ENCODE measurements at places on chromosomes 7 and 10.

GRCh38 chr10:78451592-78451991 lies 417.9 kb downstream of the RPS24 start:
- no peak for DNase-seq

DNA sequence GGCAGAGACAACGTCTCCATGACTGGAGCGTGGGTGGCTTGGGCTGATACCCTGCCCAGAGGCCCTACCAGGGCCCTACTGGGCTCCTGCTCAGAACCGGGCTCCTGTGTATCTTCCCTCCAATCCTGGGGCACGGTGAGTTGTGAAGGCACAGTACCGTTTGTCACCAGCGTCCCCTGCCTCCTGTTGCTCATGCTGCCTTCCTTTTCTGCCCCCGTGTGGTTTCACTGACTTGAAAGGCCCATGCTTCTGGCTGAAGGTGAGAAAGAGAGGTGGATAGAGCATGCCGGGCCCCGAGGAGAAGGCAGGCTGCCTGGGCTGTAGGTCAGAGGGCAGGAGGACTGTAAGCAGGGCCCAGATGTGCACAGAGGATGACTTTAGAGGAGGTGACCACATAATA lies 9.1 kb upstream of the DMBT1 start:
- no peak for DNase-seq

DNA sequence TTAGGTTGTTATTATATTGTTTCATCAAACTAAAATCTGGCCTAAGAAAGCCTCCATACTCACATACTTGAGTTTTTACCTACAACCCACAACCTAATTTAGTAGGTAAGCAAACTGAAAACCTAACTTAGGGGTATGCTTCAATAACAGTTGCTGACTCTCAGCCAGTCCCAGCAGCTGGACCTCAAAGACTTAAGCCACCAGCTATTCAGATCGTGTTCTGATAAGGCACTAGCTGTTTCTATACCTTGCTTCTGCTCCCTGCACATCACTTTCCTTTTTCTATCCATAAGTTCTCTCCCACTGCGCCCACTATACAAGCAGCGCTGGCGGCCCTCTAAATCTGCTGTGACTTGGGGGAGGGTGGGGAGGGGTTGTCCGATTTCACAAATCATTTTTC lies 42.3 kb downstream of the SUGCT start:
- no peak for DNase-seq

GRCh38 chr10:96380821-96381220 lies 22.0 kb upstream of the OPALIN start:
- no peak for DNase-seq

- no peak for DNase-seq
Observed at GRCh38 chr7:112497481-112497880, 16.7 kb downstream of the LSMEM1 start.

GRCh38 chr7:50558294-50559053 lies 6.7 kb downstream of the DDC start:
- DNase-seq: no peak

GRCh38 chr10:92038949-92039348 lies 115.4 kb downstream of the BTAF1 start:
- DNase-seq: no peak

DNA sequence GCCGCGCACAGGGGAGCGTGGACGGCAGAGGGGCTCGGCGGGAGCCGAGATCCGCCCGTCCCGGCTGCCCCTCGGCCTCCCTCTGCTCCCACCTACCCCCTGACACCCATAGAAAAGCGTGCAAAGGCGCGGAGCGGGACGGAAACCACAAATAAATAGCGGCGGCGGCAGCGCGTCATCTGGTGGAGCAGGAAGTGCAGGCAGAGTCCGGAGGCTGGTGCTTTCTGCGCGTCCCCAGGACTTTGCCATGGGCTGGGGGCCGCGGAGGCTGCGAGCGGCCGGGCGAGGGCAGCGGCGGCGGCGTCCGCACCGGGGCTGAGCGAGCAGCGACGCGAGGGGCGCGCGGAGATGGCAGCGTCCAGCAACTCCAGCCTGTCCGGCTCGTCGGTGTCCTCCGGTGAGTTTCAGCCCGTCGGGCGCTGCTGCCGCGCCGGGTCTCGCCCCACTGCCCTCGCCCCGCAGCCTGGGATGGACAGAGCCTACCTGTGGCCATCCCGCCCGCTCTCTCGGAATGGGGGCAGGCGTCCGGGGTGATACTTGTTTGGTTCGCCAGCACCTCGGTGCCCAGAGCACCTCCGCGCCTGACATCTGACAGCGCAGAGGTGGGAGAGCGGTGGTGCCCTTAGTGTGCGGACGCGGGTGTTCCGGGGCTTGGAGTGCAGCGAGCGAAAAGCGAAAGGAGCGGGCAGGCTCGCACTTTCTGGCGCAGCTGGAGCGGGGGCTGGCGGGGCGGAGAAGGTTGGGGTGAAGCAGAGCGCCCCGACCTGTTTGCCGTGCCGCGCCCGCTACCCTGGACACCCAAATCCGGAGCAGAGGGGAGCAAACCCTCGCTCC lies at the start of gene CHN2:
Gene CHN2, plus strand, starts transcription at position 182 of the 834 bp plus-strand sequence.
- DNase-seq: no peak

- DNase-seq: no peak
Observed at GRCh38 chr7:78363866-78364265, 565.3 kb downstream of the PHTF2 start.

DNA sequence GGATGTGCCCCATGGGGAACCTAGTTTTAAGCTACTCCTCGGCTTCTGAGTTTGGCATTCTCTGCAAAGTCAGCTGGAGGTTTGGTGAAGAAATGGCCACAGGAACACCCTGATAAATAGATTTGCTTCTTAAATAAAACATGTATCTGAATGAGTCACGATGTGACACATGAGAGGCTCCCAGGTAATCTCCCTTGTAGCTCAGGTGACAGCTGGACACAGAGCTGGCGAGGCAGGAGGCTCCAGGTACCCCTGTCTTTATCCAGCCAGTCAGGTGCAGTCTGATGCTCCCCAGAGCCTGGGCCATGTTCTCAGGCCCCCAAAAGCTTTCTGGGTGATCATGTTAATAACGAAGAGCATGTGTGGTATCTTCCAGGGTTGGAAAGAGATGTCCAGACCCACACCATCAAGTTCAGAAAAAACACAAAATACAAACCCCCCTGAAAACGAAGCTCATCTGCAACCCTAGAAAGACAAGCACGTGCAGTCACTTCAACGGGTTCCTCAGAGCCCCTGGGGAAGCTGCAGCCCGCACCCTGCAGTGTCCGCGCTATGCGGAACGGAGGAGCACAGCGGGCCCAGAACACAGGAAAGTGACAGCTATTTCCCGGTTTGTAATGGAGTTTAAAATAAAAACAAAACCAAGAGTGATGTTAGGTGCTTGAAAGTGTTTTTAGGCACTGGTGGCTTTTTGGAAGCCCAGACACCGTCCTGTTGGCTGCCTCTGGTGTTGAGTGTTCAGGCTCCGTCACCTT lies 69.4 kb downstream of the ZRANB1 start:
- no peak for DNase-seq

- DNase-seq: no peak
Observed at GRCh38 chr7:8042796-8043535, 74.4 kb downstream of the GLCCI1 start.

GRCh38 chr10:69290993-69291392 lies 12.7 kb downstream of the HK1 start:
- DNase-seq: no peak

DNA sequence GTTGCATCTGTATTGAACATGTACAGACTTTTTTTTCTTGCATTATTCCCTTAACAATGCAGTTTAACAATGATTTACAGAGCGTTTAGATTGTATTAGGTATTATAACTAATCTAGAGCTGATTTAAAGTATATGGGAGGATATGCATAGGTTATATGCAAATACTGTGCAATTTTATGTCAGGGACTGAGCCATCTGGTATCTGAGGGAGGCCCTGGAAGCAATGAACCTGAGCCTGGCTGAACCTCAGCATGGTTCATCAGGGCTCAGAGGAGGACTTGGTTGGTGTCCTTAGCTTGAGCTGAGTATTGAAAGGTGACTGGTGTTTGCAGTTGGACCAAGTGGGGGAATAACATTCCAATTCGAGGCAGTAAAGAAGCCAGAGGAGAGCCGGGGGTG lies 4.8 kb downstream of the ADCK2 start:
- DNase-seq: no peak

DNA sequence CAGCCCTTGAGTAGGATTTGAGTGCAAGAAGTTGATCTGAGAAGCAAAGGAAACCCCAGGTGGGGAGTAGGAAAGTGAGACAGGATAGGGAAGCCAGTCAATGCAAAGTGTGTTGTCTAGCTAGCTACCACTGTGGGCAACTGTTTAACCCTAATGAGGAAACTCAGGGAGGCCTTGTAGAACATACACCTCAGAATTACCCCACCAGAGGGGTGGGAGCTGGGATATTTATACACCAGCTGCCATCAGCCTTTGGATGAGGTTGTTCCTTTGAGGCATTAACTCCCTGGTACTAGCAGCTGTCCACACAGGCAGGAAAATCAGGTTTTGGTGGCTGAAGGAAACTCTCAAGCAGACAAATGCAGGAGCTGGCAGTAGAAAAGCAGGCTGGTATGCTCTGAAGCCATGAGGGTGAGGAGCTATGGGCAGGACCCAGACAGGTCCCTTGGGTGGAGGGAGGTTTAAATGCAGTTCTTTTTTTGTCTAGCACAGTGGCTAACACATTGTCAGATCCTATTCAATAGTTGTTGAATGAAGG lies 60.1 kb upstream of the ARID5B start:
- no peak for DNase-seq

- DNase-seq: no peak
Observed at GRCh38 chr7:72334066-72334465, 78.1 kb downstream of the CALN1 start.

DNA sequence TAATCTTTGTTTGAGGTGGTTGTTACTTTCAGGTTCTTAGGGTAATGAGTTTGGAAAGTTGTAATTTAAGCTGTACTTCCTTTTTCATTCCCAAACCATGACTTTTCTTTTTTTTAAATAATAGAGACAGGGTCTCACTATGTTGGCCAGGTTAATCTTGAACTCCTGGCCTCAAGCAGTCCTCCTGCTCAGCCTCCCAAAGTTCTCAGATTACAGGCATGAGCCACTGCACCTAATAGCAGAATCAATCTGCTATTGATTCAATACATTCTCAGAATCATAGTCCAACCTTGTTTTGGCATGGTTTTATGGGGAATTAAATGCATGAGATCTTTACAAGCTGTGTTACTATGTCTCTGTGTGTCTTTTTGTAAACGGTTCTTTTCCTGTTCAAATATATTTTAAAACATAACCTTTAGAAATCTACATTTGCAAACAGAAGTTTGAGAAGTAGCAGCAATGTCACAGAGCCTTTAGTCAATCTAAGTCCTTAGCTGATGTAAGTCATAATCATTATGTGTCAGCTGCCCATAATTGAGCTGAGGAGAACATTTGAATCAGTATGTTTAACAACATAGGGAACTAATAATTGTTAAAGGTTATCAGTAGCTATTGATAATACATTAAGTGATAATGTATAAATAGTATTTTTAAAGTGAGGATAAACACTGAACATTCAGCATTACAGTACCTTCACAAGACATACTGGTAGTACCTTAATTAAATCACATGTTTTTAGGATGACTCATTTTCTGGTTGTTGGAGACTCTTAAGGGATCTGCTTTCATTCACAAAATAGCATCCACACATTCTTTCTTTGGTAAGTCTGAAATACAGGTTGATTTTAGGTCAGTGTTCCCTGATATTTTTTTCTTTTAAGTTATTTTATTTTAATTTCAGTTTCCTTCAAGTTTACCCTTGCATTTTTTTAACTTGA lies 8.8 kb downstream of the INPP5F start:
- no peak for DNase-seq

GRCh38 chr7:157739650-157740049 lies 402.8 kb downstream of the DNAJB6 start:
- DNase-seq: no peak

- DNase-seq: peak; percentile 96
Observed at GRCh38 chr10:72320676-72321247, 34.0 kb downstream of the DNAJB12 start.

GRCh38 chr10:122504610-122504950 lies 43.2 kb downstream of the HTRA1 start:
- DNase-seq: no peak

GRCh38 chr10:101830322-101831168 lies 12.3 kb upstream of the OGA start:
- no peak for DNase-seq

DNA sequence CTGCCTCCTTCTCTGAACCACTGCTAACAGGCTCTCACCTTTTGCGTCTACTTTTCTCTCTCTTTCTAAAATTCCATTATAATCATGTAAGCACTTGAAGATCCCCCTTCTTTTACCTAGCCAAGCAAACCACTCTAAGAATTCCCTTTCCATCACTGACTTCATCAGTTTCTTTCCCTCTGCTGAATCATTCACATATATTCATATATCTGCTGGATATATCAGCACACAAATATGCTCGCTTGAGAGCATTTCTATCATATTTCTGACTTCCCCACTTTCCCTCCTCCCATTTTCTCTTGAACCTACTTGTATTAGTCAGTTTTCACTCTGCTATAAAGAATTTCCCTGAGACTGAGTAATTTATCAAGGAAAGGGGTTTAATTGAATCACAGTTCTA lies 84.2 kb upstream of the LRRN3 start:
- DNase-seq: no peak

DNA sequence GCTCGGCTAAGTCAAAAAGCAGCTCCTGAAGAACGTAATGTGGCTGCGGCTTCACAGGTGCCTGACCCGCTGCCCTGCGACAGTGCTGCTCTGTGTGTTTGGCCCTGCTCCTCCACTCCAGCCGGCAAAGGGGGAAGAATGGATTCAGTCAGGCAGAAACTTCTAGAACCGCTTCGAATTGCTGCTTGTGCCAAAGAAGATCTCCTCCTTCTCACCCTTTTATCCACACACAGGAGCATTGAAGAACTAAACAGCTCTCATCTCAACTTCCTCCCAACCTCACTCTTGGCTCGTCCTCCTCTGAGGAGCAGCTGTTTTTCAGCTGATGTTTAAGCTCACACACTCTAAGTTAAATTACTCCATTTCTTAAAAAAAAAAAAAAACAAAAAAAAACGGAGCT lies 651.4 kb downstream of the INHBA start:
- DNase-seq: no peak

GRCh38 chr7:70325509-70326101 lies 727.3 kb downstream of the AUTS2 start:
- DNase-seq: no peak

- no peak for DNase-seq
Observed at GRCh38 chr7:106047818-106048705, 64.0 kb downstream of the SYPL1 start.
